GM23248 (cell line): ENCODE measurements at places on chromosomes 7 and 10.

- H3K4me1 ChIP-seq = peaks cover 16% of the 10 kb centered on the region
- DNase-seq = no peak
- H3K27ac ChIP-seq = no peak overlapping the region
- H3K36me3 ChIP-seq = no peaks in the 10 kb centered on the region
- H3K27me3 ChIP-seq = no peaks in the 10 kb centered on the region
Measured at GRCh38 chr10:119225083-119225658, 17.8 kb downstream of the GRK5 start.

- no peak for DNase-seq
- H3K4me3 ChIP-seq = no peak overlapping the region
- no peaks in the 10 kb centered on the region for H3K4me1 ChIP-seq
- H3K27ac ChIP-seq = no peak overlapping the region
Measured at GRCh38 chr10:1574719-1575118, 162.6 kb downstream of the ADARB2 start.

GRCh38 chr10:50575477-50576244, 48.1 kb downstream of the SGMS1 start:
- no peaks in the 10 kb centered on the region for H3K27me3 ChIP-seq
- H3K4me1 ChIP-seq = peaks cover 19% of the 10 kb centered on the region
- no peak overlapping the region for H3K27ac ChIP-seq
- H3K36me3 ChIP-seq = no peaks in the 10 kb centered on the region

- H3K27ac ChIP-seq = no peak overlapping the region
- H3K4me3 ChIP-seq = no peak overlapping the region
- DNase-seq = no peak
- H3K36me3 ChIP-seq = no peaks in the 10 kb centered on the region
Measured at GRCh38 chr7:112052993-112053736, 153.0 kb downstream of the DOCK4 start.

GRCh38 chr7:71543396-71543795, 411.5 kb downstream of the GALNT17 start:
- no peak for DNase-seq
- no peak overlapping the region for H3K4me3 ChIP-seq
- no peaks in the 10 kb centered on the region for H3K4me1 ChIP-seq
- no peaks in the 10 kb centered on the region for H3K36me3 ChIP-seq
- H3K27me3 ChIP-seq = no peaks in the 10 kb centered on the region

DNA sequence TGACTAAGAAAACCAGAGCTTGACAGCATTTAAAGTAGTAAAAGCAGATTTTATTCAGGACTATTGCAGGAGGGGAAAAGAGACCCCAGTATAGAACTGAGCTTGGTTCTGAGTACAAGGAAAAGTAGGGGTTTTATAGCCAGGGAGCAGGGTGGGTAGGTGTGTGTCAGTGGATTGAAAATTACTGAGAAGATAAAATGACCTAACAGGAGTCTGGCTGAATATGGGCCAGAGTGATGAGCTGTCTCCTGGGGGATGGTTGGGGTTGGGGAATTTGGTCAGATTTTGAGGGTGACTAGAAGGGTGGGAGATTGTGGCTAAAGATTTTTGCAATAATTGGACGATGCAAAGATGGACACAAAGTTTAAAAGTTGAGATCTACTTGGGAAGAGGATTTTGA, 114.0 kb downstream of the ST7 start:
- peaks cover 21% of the 10 kb centered on the region for H3K4me1 ChIP-seq
- H3K27ac ChIP-seq = peak overlapping the region; percentile 27; the same call in 1 of the 2 replicates
- peak; percentile 35 for DNase-seq
- H3K27me3 ChIP-seq = no peaks in the 10 kb centered on the region

GRCh38 chr10:109245821-109246220, 677.5 kb downstream of the XPNPEP1 start:
- no peak overlapping the region for H3K27ac ChIP-seq
- no peak for DNase-seq
- H3K27me3 ChIP-seq = no peaks in the 10 kb centered on the region
- no peak overlapping the region for H3K4me3 ChIP-seq
- H3K4me1 ChIP-seq = no peaks in the 10 kb centered on the region

- 0 out of 2 replicates have a peak, but pooled peaks cover 7% of the 10 kb centered on the region for H3K4me1 ChIP-seq
- H3K27me3 ChIP-seq = no peaks in the 10 kb centered on the region
- no peak for DNase-seq
- H3K27ac ChIP-seq = no peak overlapping the region
- no peak overlapping the region for H3K4me3 ChIP-seq
Measured at GRCh38 chr7:514651-515598, 4.7 kb downstream of the PDGFA start.
